ENCODE measurements at places on chromosomes 4 and X. TPM values are rescaled to one million over a fixed set of nuclear protein-coding genes. Genes with fewer than 3 reads are reported as not detected.

DNA sequence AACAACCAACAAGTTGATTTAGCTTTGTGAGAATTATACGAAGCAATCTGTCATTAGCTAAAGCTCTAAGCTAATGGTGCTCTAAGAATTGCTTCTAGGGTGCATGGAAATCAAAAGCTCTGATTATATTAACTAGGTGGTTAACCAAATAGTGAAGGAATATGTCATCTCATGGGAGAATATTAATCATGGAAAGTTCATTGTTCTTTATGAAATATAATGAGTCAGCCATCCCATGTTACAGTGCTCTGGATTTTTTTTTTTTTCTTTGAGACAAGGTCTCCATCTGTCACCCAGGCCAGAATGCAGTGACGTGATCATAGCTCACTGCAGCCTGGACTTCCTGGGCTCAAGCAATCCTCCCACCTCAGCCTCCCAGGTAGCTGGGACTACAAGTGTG lies 10.5 kb downstream of the DCAF8L2 start:
- DNase-seq, result no peak

DNA sequence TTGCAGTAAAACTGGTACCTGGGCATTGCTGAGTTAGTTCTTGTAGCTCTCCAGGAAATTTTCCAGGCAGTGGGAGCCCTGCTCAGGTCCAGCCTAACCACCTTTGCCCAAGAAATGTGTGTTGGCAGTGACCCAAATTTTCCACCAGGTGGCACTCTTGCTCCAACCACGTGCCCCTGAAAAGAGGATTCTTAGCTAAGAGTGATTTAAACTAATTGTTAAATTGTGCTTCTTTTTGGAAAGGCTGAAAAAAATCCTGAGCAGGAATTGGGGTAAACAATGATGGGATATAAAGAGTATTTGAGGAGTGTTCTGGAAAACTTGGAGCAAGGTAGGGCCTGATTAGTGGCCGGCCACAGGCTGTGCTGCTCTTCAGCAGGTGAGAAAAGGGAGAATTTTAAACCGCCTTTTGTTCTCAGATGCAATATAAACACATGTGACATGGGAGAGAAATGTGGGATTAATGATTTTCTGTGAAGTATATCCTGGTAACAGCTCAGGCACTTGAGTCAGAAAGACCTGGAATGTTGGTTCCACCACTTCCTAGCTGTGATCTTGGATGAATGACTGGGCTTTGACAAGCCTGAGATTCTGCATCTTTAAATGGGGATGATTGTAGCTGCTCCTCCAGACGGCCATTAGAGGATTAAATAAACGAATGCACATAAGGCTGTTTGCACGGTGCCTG lies 219.6 kb downstream of the PTTG2 start:
- peak; percentile 67 for DNase-seq

The SLITRK2 gene
- 0.27 TPM for total RNA-seq

- DNase-seq, result no peak
Observed at GRCh38 chr4:158869001-158869400, 100.2 kb downstream of the FNIP2 start.

DNA sequence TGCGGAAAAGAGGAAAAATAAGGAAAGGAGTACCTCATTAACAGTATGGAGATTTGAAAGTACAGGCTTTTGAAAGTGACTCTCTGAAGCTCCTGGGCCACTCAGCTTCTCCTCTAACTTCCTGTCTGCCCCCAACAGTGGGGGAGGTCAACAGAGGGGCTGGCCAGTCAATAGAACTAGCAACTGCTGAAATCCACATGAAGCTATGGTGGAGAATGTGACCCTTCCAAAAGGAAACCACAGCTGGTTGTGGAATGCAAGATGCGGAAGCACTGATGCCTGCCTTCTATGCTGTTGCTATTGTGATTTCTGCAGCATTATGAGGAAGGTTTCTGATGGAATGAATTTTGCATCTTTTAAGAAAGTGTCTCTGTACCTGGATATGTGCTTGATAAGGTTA lies 2.4 kb downstream of the CORIN start:
- no peak for DNase-seq

GRCh38 chr4:156865451-156865850 lies 106.1 kb downstream of the PDGFC start:
- no peak for DNase-seq

DNA sequence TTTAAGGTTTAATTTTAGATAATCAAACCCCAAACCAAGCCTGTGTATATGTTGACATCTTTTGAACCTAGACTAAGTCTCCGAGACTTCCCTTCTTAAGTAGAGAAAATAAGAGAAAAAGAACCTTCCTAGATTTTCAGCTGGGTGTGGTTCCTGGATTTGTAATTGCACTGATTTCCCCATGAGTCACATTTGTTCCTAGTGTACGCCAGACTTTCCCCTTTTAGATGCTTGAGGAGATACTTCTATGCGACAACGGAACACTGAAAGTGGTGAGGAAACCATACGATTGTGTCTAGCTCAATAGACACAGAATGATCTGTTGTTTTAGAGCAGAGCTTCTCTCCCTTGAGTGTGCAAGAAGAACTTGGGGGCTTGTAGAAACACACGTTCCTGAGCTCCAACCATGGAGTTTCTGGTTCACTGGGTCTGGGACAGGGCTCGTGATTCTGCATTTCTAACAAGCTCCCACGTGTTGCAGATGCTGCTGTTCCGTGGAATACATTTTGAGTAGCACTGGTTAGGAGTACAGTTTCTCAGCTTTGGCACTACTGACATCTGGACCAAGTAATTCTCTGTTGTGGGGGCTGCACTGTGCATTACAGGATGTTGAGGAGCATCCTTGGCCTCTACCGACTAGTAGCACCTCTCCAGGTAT lies 87.1 kb downstream of the AMELX start:
- no peak for DNase-seq

DNA sequence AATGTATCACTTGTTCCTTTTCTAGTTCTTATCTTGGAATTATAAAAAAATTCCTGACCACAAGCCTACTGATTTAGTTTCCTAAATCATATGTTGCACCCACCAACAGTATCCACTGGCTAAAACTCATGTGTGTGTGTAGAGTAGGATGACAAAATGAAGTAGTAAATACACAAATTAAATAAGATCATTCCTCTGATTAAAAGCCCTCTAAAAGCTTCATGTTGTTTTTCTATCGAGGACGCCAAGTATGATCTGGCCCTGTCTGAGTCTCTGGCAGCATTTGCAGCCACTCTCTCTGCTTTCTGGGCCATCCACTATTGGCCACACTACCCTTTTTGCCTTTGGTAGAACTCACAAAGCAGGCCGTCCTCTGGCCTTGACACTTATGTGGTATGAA lies 183.4 kb downstream of the PACRGL start:
- DNase-seq, result no peak

GRCh38 chr4:139241784-139242151 lies 38.3 kb downstream of the MGARP start:
- DNase-seq, result no peak

The ETDA gene
- total RNA-seq, result not detected

GRCh38 chr4:79467246-79467932 lies 59.4 kb upstream of the GK2 start:
- no peak for DNase-seq

The FAM47E gene
- total RNA-seq, result 2.0 TPM

GRCh38 chrX:118100091-118100490 lies 16.5 kb downstream of the KLHL13 start:
- DNase-seq, result no peak

DNA sequence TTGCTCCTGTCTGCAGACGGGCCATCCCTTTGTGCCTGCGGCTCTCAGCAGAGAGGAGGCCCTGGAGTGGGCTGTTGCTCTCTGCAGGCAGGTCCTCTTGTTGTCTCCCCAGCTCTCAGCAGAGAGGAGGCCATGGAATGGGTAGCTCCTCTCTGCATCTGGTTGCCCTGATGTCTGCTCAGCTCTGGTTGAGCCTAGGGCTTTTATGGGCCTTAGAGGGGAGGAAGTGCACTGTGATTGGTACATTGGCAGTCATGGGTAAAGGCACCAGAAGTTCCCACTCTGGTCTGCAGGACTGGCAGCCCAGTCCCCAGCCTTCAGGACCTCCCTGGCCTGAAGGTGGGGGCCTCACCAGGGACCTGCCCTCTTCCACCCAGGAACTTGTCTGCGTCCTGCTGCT lies 21.5 kb downstream of the SPON2 start:
- no peak for DNase-seq

DNA sequence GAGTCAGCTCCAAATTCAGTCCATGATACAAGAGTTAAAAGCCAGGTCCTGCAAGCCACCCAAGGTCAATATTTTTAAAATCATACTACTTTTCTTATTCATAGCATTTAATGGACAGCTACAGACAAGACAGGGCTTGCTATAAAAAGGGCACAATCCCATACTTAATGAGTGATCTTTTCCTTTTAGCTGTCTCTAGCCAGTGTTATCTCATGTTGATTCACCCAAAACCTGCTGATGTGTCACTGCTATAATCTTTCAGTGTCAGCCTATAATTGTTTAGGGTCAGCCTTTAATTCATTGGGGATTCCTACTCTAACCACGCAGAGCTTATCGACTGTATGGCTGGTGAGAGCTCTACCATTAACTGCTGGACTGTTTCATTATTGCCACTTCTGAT lies 51.2 kb upstream of the HCCS start:
- DNase-seq, result no peak

GRCh38 chr4:100696531-100696930 lies 178.7 kb upstream of the EMCN start:
- no peak for DNase-seq

DNA sequence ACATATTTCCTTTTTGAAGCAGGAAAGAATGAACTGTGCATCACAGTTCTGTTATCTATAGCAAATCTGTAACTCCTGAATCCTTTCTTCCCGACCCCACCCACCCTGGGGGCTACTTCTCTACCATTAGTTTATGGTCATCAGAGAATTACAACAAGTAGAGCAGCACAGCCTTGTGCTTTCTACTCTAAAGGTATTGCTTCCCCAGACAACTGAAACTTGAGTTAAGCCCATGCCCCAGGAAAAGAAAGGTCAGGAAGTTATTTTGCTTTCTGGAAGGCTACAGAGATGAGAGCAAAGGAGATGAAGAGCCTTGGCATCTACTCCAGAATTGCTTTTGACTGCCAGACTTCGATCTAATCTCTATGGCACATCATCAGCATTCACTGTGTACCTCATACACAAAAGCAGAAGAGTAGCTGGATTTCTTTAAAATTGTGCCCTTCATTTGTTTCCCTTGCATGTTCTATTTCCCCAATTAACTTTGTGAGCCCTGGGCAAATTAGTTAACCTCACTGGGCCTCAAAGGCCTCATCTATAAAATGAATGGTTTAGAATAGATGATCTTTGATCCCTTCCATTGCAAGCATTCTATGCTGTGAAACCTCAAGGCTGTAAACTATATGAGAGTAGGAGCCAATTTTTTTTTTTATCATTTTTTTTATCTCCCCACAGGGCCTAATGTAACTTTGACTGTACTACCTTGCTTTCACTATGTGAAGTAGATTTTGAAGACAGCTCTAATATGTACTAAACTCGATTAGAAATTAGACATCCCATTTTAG lies 595.6 kb downstream of the RPA4 start:
- DNase-seq, result no peak

DNA sequence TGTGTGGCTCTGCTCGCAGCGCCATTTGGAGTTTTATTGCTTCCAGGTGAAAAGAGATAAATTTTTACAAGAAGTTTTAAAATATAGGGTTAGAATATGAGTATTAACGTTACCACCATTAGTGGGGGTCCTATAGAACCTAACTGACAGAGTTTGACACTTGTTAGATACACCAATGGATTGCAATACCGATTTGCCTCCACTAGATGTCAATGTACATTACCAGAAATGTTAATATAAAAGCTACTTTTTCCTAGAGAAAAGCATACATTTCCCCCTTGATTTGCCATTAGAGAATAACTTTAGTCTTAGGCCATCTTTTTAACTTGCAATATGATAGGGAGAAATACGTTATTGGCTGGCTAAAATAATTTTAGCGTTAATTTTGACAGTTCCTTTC lies 108.4 kb downstream of the LINC00632 start:
- DNase-seq, result no peak

The NPY1R gene
- total RNA-seq, result 0.62 TPM
